Brain (organoid and tissue), 16 donors: ENCODE measurements at places on chromosomes 16 and 17.

- no peak for DNase-seq
These were observed 985 bp upstream of the ZNF213 start for GRCh38 chr16:3133844-3134243.

- peak; percentile 57 for DNase-seq
These were observed 10.8 kb downstream of the SMTNL2 start for GRCh38 chr17:4594931-4595684.

GRCh38 chr17:57732062-57732461 is 13.0 kb downstream of the CCDC182 start:
- DNase-seq = no peak

DNA sequence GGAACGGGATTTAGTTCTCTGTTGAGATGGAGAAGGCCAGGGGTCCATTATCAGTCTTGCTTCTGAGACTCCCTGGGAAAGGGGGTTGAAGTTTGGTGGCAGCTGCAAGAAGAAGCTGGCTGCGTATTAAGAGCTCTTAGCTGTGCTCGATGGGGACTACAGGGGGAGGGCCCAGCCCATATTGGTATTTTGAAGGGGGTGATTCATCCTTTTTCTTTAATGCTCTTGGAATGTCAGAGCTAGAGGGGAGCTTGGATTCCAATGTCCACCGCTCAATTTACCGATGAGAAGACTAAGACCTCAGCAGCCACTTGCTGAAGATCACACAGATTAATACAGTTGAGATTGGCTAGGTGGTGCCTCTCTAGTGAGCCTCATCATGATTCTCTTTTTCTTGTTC is 5.0 kb downstream of the NOG start:
- no peak for DNase-seq

- DNase-seq = no peak
These were observed 14.4 kb downstream of the MYBBP1A start for GRCh38 chr17:4540687-4541327.

- peak; percentile 37 for DNase-seq
These were observed 139.8 kb upstream of the SDK2 start for GRCh38 chr17:73783945-73784603.

DNA sequence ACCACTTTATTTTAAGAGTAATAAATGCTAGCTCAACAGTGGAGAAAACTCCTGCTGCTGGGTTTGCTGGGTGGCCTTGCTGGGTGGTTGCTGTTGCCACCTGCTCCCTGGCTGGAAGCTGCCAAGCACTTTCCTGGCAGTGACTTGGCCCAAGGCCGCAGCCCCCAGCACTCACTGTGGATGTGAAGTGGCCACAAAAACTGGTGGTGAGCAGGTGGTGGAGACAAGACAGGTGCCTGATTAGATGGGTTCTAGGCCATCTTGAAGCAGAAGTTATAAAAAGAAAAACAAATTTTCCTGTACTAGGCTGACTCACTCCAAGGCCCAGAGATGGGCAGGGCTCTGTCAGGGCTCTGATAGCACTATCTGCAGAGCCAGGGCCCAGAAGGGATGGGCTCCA is 224.7 kb upstream of the NLRP1 start:
- peak; percentile 30 for DNase-seq

GRCh38 chr17:68060336-68060735 is 24.8 kb downstream of the KPNA2 start:
- DNase-seq = no peak

- no peak for DNase-seq
These were observed 108.0 kb downstream of the VPS53 start for GRCh38 chr17:606508-607250.

- no peak for DNase-seq
These were observed 46.6 kb downstream of the STH start for GRCh38 chr17:46045639-46046038.

- DNase-seq = no peak
These were observed 14.5 kb downstream of the ODAD4 start for GRCh38 chr17:41944943-41945342.

GRCh38 chr17:76153640-76154039 is 12.6 kb upstream of the FOXJ1 start:
- no peak for DNase-seq

- DNase-seq = no peak
These were observed 17.2 kb upstream of the CACNG1 start for GRCh38 chr17:67027031-67027628.

DNA sequence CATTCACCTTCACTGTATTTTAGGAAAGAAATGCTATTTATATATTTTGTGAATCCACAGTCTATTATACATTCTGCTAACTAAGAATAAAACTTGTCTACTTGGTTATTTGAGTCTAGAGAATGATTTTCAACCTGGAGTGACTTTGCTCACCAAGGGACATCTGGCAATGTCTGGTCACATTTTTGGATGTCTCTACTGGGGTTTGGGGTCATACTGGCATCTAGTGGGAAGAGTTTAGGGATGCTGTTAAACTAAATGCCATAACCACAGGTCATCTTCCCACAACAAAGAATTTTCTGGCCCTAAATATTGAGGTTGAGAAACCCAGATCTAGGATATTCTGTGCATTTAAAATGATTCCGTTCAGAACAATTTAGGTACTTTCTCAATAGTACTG is 26.0 kb downstream of the KCNJ16 start:
- DNase-seq = no peak

- DNase-seq = no peak
These were observed 40.4 kb downstream of the PITPNC1 start for GRCh38 chr17:67417507-67417906.

DNA sequence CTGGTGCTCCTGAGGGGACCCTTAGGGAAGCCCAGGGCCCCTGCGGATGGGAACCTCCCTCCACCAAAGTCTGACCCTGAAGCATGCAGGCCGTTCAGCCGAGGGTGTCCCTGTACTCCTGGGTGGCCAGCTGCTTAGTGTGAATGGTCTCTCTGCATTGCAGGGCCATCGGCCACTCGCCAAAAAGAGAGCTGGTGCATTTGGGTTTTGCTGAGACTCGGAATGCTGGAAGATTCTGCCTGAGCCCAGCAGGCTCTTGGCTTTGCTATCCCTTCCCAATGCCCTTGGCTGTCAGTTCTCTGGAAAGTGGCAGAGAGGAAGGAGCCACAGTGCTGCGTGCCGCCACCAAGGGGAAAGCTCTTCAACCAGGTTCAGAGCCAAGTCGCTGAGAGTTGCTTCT is 2.8 kb downstream of the MEOX1 start:
- no peak for DNase-seq

DNA sequence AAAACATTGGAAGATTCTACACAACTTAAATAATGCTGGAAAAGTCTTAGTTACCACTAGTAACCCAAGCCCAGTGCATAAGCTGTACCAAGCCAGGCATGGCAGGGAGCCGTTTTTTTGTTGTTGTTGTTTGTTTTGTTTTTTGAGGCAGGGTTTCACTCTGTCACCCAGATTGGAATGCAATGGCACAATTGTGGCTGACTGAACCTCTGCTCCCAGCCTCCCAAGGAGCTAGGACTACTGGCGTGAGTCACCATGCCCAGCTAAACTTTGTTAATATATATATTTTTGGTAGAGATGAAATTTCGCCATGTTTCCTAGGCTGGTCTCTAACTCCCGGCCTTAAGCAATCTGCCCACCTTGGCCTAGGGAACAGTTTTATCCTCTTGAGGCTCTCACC is 564 bp upstream of the TMIGD1 start:
- DNase-seq = no peak

DNA sequence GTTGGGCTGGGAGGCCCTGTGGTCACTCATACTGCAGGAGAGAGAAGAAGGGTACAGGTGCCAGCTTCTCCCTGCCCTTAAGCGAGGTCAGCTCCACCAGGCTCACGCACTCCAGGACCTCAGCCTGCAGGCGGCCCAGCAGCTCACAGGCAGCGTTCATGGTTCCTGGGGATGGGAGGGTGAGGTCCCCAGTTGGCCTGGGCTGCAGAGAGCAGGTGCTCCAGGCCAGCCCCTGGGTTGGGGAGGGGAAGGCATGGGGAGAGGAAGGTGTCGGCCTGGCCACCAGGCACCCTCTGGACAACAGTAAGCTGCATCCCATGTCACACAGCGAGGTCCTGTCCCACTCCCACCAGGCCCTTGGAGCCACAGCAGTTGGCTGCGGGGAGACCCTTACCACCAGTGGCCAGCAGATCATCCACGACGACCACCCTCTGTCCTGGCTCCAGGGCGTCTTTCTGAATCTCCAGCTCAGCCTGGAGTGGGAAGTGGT is 2.0 kb downstream of the APRT start:
- DNase-seq = no peak

DNA sequence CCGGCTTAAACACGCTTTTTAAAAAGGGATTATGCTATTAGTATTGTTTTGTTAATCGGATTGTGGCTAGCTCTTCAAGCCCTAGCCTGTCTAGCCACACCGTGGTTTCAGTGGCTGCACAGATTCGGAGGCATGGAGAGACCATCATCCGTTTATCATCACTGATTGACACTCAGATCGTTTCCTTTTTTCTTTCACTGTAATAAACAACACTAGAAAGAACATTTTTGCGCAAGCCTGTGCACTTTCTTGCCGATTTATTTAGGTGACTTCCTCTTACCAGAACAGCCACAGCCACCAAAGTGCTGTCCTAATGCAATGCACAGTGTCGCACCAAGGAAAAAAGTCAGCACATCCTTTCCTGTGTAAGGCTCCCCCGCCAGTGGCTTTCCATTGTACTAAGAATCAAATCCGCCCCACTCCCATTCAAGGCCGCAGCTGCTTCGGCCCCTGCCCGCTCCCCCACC is 78.2 kb downstream of the CRISPLD2 start:
- no peak for DNase-seq

- peak; percentile 85 for DNase-seq
These were observed 1.0 kb upstream of the HEXIM2 start for GRCh38 chr17:45160447-45161287.

DNA sequence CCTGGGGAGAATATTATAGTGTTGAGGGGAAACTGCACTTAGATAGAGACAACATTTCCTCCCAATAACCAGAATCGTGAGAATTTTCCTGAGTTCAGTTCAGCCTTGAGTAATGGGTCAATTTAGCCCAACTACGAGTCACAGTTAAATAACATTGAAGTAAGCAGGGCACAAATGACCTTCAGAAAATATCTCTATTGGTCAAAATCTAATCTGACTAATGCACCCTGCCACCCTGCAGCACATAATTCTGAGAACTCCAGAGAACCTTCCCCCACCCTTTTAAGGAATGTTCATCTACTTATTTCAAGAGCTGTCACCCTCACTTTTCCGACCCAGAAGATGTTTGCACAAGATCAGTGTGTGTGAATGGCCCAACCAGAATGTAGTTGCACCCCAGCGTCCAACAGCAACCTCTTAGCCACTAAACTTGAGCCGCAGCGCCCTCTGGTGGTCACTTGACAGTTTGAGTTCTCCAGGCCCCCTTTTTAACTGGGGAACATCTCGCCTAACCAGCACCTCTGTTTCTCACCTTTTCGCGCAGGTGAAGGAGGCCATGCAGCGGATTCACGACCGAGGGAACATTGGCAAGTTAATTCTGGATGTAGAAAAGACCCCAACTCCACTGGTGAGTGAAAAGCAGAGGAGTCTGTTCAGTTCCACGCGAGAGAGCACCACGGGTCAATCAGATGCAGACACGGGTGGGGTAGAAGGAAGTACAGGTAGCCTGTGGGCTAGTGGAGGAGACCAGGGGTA is 50.9 kb upstream of the CLEC3A start:
- DNase-seq = peak; percentile 91
